H1 (cell line): ENCODE measurements at places on chromosomes 3 and 15. TPM values are rescaled to one million over a fixed set of nuclear protein-coding genes. Genes with fewer than 3 reads are reported as not detected.

Gene TGM5
- not detected in 2 replicates for total RNA-seq

Gene TRIM71
- 293 and 296 TPM in 2 replicates for total RNA-seq

Gene PLA2G4E
- not detected in 2 replicates for total RNA-seq

Gene REC114
- not detected in 2 replicates for total RNA-seq
